ENCODE measurements at places on chromosomes 12 and 14.

GRCh38 chr14:23696701-23697239, 60.6 kb downstream of the DHRS2 start:
- no peak for DNase-seq

DNA sequence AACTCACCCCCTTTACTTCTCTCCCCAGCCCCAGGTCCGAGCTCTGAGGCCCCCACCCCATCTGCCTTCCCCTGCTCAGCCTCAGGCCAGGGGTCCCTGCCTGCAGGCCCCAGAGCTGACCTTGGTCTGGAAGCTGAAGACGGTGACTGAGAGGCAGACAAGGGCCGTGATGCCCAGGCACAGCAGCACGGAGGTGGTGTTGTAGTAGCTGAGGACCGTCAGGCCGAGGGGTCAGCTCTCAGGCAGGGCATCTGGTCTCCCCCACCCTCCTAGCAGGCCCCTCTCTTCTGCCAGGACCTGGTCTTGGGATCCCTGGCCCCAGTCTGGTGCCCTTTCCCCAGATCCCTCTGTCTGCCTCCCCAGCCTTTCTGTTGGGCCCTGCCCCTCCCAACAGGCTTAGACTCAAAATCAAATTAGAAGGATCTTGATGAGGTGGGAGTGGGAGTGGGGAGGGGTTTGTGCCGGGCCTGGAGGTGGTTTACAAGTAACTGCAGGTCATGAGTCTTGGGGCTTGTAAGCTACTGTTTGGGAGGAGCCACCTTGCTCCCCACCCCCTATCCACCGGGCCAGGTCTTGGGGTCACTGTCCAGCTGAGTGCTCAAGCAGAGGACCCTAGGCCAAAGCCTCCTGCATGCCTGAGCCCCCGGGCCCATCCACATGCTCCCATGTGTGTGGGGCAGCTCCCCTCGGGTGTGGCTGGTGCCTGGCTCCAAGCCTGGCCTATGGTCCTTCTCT, 14.2 kb downstream of the FAIM2 start:
- no peak for DNase-seq

GRCh38 chr14:21078726-21079125, 8.6 kb downstream of the ARHGEF40 start:
- DNase-seq = no peak

- no peak for DNase-seq
These were observed 148.3 kb downstream of the PHLDA1 start for GRCh38 chr12:75883241-75883640.
